ENCODE measurements at places on chromosomes 4 and X.

DNA sequence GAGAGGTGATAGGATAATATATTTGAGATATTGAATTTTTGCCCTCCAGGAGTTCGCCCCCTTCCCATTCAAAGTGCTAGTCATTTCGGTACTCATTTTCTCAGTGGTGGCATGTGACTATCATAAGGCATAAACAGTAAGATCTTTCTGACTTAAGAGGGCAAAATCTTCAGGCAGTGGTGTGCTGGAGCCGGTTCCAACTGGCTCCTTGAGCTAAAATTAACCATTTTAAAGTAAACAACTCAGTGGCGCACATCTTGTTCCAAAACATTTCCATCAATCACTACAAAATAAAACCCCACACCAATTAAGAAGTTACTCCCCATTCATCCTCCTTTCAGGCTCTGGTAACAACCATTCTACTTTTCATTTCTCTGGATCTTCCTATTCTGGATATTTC is 43.3 kb downstream of the LUZP4 start:
- DNase-seq: no peak

DNA sequence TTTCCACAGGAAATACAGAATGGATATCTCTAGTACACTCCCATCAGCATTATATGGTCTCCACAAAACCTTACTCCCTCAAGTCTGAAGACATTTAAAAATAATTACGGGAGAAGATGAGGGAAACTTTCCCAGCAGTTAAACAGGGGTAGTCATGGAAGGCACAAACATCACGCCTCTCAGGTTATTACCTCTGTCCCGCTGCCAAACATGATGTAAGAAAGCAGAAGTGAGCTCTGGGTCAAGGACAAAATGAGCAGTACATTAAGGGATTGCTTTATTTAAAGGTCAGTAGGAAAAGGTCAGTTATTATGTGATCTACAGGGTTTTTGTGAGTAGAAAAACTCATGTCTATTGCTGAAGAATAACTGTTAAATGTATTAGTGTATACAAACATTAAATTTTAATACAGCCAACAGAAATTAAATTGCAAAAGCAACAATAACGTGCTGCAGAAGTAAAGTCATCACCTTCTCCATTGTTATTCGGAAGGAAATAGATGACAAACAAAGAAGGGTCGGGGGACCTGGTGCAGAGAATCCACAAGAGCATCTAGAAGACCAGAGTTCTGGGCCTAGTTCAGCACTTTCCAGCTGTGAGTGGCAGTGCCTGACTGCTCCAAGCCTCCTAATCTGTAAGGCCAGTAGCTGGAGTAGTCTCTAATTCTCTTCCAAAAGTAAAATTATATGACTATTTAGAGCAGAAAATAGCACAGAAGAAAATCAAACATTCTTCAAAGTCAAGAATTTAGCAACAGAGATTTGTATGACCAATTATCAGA is 171.2 kb downstream of the PPP3CA start:
- DNase-seq: no peak

DNA sequence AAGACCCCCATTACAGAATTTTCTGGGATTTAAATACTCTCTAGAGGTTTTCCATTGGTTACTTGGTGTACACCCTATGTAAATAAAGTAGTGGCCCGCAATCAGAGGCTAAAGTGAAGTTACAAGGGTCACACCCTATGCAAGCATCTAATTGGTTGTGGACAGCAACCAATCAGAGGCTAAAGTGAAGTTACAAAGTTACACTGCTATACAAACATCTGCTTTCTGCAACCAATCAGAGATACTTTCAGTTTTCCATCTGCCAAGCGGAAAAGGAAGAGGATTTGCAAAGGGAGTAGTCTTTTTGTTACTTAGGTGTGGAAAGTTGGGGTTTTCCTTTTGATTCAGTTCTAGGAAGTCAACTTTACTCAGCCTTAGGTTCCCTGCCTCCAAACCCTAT is 2.0 kb upstream of the ATRX start:
- DNase-seq: no peak

DNA sequence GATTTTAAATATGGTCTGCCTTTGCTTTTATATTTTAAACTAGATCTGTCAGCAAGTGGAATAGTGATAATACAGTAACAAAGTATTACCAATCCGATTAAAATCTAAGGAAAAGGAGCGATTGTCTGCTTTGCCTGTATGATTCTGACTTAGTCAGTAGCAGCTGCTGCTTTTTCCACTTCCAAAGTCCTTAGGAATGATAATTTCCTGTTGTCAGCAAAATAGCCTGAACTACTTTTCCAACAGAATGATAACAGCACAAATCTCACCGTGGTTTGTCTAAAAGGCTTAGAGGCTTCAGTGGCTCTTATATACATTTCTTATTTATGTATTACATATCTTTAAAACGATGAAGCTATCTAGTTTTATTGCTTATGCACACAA is 290.0 kb downstream of the ANK2 start:
- DNase-seq: no peak

- no peak for DNase-seq
Measured at GRCh38 chr4:166594326-166594946, 639.9 kb downstream of the SPOCK3 start.

DNA sequence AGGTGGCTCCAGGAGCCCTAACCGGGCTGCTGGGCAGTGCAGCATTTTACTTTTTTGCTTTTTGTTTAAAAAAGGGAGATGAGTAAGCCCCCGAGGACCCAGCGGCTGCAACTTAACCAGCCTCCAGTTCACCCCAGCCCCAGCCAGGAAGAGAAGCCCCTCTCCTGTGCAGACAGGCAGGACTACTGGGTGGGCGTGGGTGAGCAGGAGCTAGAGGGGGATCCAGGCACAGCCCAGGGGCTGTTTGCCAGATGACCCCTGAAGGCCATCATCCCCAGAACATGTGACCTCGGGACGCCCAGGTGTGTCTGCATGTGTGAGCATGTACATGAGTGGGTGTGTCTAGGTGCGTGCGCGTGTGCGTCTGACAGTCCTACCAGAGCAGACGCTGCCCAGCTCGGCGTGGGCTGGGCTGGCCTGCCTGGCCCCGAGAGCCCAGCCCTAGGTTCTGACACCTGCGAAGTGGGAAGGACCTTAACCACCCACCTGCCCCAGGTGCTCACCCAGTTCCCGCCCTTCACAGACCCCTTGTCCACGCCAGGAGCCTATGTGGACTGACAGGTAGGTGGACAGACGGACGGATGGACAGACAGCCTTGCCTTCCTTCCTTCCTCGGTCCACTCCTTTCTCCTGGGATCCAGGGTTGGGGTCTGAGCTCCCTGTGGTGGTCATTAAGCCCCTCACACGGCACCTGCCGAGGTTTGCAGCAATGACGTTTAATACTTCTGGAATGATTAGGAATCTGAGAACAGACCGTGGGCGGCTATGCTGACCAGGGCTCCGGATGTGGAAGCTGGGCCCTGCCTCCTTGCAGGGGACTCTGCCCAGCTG is 7.8 kb upstream of the HAUS3 start:
- DNase-seq: no peak

- DNase-seq: no peak
Measured at GRCh38 chr4:158090323-158090722, 82.5 kb downstream of the GASK1B start.

GRCh38 chr4:25085671-25086070 is 54.9 kb upstream of the LGI2 start:
- no peak for DNase-seq

GRCh38 chr4:53919535-53919934 is 144.9 kb downstream of the CHIC2 start:
- DNase-seq: no peak

DNA sequence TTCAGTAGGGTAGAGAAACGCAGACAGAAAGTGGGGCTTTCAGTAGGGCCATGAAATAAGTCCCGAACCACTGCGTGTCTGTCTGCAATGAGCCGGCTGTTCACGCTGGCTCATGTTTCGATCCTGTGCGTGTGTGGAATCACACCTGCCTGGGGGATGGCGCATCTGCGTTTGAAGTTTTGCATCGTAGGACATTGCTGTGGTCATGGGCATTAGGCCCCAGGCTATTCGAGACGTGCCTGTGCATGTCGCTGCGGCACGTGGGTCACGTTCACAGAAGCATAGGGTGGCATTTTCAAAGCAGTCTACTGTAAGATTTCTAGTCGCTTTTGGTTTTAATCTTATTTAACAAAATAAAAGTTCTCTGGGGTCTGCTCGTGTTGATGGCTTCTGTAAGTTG is 25.5 kb upstream of the HGFAC start:
- DNase-seq: no peak

- DNase-seq: no peak
Measured at GRCh38 chr4:72319601-72320021, 249.4 kb downstream of the ADAMTS3 start.
